Epithelial cell of umbilical artery (primary cell): ENCODE measurements at places on chromosomes 13 and 19. TPM values are rescaled to one million over a fixed set of nuclear protein-coding genes. Genes with fewer than 3 reads are reported as not detected.

CDX2 gene
- not detected in 2 replicates for total RNA-seq

UCHL3 gene
- total RNA-seq, result 58.8 and 61.9 TPM in 2 replicates

ZNF813 gene
- total RNA-seq, result 2.4 and 3.2 TPM in 2 replicates

KASH5 gene
- total RNA-seq, result not detected in 2 replicates

SGCG gene
- total RNA-seq, result under 0.01 TPM in 1 of 2 replicates, not detected in the other

CERS1 gene
- total RNA-seq, result 2.0 and 5.8 TPM in 2 replicates

NPAS1 gene
- not detected in 2 replicates for total RNA-seq

ELOF1 gene
- 24.5 and 30.2 TPM in 2 replicates for total RNA-seq

LRP3 gene
- 11.6 and 14.6 TPM in 2 replicates for total RNA-seq
